ENCODE measurements at places on chromosomes 1 and 21.

DNA sequence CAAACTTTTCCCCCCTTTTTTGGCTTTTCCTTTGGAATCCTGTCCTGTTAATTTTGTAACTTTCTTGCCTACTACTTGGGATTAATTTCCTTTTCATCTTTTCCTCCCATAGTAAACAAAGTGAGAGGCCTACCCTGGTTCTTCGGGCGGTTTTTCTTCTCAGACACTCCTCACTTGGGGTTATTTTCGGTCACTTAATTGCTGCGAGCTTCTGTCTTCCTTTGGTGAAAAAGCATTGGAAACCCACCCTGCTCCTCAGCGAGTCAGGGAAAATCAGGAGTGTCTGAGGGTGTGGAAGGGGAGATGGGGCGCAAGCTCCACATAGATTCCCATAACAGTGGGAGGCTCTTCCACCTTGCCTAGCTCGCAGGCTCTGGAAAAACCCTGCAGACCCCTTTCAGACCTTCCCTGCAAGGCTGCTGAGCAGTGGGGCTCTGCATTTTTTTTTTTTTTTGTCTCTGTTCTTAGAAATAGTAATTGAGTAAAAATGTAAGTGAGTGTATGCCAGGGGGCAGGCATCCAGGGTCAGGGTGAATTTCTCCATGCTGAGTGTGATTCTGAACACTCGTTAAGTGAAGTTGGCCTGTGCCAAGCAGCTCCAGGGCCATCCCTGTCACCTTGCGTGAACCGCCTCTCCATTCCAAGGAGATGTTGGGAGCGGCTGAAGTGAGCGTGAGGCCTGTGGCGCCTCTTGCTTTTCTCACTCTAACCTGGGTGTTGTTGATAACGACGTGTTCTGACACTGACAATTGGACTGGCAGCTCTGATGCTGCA, 20.3 kb downstream of the TGFB2 start:
- DNase-seq = no peak

DNA sequence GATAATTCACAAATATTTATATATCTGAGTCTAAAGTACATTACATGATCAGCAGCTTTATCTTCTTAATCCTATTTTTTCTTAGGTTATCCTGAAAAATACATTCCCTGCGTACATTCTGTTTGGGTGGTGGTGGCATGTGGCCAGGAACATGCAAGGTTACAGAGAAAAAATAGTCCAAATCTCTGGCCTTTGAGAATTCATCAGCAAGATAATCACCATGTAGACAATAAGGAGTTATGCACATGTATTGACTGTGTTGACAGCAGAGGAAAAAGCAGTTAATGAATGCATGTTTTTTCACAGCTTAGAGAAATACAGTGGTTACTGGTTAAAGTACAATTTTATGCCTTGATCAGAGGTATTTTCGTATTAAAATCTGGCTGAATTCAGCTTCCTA, 49.0 kb downstream of the ABCA4 start:
- no peak for DNase-seq

DNA sequence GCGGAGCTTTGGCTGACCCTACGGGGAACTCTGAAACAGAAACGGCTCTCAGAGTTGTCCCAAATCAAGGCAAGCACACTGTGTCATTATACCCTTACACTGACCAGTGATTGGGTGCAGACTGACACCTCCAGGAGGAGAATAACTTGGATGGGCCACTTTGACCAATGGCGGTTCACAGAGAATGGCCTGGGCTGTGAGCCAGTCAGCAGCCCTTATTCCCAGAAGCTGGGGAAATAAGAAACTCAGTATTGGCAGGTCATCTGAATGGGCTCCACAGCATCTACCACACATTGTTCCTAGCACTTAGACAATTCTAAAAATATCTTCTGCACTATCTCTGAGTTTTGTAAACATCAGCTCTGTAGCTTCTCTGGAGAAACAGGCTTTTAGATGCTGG, 265.2 kb downstream of the ADGRL2 start:
- no peak for DNase-seq

GRCh38 chr1:87136607-87137341, 191.9 kb upstream of the LMO4 start:
- DNase-seq = no peak

DNA sequence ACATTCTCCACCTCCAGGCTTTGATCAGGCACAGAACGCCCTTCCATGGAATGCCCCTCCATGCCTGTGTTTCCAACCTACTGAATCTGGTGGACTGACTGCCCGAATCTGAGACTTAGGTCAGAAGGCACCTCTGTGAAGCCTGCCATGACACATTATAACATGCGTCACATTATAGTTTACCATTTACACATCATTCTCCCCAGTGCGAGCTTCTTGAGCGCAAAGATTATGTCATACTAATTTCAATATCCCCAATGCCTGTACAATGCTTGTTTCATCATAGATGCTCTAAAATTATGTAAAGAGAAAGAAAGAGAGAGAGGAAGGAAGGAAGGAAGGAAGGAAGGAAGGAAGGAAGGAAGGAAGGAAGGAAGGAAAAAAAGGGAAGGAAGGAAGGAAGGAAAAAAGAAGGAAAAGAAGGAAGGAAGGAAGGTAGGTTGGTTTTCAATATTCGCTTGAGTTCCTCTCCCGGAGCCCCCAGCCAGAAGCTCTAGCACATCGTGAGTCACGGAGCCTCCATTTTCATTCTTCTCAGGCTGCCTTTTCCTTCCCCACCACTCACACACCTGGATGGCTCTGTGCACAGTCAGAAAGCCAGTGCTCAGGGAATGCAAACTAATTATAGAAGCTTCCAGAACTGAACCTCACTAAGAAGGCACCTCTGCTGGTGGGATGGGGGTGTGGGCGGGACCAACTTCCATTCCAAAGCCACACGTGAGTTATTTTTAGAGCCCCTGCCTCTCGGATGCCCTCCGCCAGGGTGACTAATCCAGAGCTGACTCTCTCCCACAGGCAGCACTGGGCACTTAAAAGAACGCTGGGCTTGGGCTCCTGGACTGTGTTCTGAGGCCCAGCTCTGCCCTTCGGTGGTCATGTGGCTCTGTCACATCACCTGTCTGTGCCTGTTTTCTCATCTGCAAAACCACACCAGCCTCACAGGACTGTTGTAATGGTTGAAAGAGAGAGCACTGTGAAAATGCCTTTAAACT, 27.4 kb downstream of the LAMB3 start:
- no peak for DNase-seq

- no peak for DNase-seq
Observed at GRCh38 chr1:233668146-233668724, 54.3 kb downstream of the KCNK1 start.

GRCh38 chr1:99115231-99115630, 110.6 kb upstream of the PLPPR5 start:
- no peak for DNase-seq

GRCh38 chr1:228405979-228406228, 731 bp downstream of the TRIM11 start:
- no peak for DNase-seq

GRCh38 chr1:8249838-8250237, 68.1 kb upstream of the SLC45A1 start:
- DNase-seq = no peak

DNA sequence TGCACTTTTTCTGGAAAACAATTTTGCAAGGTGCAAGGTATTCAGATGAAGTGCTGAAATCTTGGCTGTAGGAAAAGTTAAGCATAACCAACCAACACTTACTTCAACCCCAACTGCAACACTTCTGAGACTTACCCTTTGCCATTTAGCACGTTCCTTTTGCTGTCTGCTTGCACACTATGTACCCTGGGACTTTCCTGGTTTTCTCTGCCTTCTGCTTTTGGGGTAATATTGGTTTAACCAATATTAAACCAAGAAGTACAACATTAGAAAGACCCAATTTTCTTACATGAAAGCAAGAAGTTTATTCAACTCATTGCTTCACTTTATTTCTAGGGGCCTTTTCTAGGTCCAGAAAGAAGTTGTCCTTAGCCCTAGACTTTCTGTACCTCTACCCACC, 193.0 kb downstream of the HLX start:
- no peak for DNase-seq

DNA sequence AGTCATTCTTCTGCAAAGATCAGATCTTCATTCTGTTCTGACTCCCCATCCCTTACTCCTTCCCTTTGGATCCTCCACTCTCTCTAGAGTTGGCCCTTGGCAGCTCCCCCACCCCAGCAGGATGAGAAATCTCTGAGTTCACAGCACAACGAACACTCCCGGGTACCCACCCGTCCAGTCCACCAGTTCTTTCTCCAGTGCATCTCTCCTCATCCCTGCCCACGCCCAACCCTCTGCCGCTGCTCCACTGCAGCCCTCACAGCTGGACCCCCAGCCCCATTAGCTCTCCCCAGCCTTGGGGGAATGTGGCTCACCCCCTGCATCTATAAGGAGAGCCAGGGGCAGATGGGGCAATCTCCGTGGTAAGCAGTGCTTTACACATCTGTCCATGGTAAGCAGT, 125.7 kb downstream of the MATN1 start:
- DNase-seq = no peak

- no peak for DNase-seq
Observed at GRCh38 chr1:151371370-151372057, 991 bp downstream of the SELENBP1 start.

DNA sequence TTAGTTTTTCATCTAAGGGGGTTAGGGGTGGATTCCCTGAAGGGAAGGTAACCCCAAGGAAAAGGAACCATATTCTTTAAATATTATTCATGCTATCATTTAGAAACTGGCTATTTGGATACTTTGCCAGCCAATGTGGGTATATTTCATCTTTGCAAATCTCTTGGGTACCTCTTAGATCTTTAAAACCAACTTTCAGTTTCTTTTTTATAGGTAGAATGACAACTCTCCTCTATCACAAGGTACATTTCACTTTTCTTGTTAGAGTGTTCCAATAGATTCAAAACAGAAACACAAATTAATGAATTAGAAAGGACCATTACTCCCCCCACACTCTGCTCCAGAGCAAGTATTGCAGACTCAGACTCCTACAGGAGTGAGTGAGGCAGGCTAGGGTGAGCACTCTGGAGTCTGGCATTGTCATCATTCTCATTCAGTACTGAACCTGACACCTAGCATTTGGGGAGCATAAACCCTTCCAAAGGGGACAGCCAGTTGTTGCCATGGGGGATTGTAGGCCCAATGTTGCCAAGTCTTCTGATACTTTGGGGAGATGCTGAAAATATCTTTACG, 43.0 kb downstream of the MACO1 start:
- DNase-seq = no peak

GRCh38 chr1:8040586-8040985, 14.5 kb upstream of the ERRFI1 start:
- DNase-seq = no peak

GRCh38 chr1:52237430-52237829, 95.5 kb downstream of the ZFYVE9 start:
- no peak for DNase-seq

GRCh38 chr1:90370686-90371447, 346.2 kb downstream of the BARHL2 start:
- DNase-seq = no peak

DNA sequence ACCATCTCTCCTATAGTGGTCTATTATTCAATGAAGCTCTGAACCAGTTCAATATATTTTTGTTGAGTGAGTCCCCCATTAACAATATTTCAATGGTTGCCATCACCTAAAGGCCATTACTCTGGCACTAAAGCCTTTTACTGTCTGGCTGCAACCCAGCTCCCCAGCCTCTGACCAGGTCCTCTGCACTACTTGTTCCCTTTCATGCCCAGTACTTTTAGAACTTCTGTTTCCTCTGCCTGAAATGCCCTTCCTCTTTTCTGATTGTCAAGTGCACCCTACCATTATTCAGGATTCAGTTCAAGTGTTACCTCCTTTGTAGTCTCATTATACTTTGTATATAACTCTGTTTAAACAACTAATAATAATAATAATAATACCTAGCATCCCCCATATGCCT, 30.4 kb upstream of the ZFYVE9 start:
- DNase-seq = no peak

GRCh38 chr1:13869172-13869797, 169.3 kb downstream of the PRDM2 start:
- no peak for DNase-seq

- no peak for DNase-seq
Observed at GRCh38 chr1:36420409-36420808, 22.7 kb upstream of the LSM10 start.

DNA sequence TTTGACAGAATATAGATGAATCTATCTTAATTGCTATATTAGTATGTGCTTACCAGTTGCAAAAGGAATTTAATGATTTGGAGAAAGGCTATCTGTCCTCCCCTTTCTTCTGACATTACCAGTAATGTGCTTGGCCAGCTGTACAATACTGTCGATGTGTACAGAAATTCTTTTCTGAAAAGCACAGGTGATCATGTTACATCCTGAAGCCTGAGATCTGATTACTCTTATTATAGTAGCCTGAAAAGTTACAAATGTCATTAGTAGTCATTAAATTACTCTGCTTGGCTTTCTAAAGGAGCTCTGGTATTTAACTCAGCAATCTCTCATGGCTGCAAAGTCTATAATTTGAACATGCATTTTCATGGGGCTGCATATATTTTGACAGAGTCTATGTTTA, 209.8 kb downstream of the PTPRC start:
- no peak for DNase-seq

DNA sequence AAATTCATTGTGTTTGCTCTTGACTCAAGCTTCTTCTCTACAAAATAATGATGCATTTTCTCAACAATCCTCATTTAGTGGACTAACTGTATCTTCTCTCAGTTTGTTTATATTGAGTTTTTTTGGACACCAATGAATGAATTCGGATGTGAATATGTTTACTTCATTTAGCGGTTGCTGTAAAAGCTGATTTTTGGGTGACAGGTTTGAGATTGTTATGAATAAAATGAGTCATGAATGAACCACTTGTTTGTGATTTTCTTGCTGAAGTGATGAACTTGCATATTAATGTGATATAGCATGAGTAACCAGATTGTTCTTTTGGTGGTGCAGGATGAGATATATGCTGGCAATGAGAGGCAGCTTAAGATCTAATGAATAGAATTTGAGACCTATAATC, 3.1 kb downstream of the DNM3 start:
- DNase-seq = no peak

DNA sequence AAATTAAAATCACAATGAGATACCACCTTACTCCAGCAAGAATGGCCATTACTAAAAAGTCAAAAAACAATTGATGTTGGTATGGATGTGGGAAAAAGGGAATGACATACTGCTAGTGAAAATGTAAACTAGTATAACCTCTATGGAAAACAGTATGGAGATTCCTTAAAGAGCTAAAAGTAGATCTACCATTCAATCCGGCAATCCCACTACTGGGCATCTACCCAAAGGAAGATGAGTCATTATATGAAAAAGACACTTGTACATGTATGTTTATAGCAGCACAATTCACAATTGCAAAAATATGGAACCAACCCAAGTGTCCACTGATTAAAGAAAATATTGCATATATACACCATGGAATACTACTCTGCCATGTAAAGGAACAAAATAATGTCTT, 37.2 kb downstream of the SUSD4 start:
- no peak for DNase-seq

GRCh38 chr1:6105763-6106162, 60.1 kb downstream of the KCNAB2 start:
- no peak for DNase-seq
